ELR (cell line): ENCODE measurements at places on chromosomes 5 and 9.

DNA sequence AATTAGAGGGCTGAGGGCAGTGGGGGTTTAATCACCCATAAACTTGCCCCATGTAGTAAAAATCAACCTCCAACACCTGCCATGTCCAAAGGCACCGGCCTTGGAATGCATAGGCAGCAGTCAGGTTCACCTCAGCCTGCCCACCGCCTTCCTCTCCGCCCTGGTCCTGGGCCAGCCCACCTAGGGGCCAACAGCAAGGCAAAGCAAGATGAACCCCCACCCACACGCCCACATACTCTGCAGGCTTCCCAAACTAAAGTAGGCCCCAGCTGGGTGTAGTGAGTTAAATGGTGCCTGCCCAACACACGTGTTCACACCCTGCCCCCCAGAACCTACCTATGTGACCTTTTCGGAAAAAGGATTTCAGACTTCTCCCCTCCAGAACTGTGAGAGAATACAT is 92.9 kb upstream of the RAI14 start:
- no peak for DNase-seq

DNA sequence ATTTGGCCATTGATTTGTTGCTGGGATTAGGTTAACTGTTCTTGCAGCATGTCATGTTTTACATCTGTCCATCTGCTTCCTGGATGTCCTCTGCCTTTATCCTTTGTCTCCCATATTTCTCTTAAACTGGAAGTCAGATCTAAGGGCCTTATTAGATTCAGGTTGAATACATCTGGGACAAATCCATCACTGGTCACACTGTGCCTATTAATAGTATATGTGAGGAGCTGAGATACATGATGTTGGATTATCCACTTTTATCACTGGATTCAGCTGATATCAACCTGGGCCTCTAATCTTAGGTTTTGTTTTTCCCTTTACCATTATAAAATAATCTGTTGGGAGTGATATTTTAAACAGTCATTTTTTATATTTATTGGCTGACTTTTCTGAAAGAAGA is 41.8 kb upstream of the ROPN1L start:
- DNase-seq: no peak

GRCh38 chr5:149345892-149346222 is 558 bp downstream of the GRPEL2 start:
- peak; percentile 44 for DNase-seq

DNA sequence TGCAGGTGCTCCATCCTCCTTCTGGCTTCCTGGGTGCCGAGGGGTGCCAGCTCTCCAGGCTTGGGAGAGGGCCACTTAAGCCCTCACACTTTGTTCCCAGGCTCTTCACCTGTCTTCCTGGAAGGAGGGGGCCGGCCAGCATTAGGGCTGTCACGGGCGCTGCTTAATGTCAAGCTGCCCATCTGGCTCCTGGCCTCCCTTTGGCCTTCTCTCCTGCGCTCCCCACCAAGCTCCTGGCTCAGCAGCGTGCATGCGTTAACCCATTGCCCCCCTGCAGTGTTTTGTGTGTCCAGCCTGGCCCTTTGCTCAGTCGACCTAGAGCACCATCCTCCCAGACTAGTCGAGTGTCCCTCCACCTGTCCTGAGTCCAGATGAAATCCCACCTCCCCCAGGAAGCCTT is 21.3 kb downstream of the NTNG2 start:
- DNase-seq: no peak

- DNase-seq: no peak
These were observed 1.6 kb downstream of the ORM1 start for GRCh38 chr9:114324492-114324891.

- peak; percentile 30 for DNase-seq
These were observed 584.3 kb upstream of the TUSC1 start for GRCh38 chr9:26262421-26263107.

DNA sequence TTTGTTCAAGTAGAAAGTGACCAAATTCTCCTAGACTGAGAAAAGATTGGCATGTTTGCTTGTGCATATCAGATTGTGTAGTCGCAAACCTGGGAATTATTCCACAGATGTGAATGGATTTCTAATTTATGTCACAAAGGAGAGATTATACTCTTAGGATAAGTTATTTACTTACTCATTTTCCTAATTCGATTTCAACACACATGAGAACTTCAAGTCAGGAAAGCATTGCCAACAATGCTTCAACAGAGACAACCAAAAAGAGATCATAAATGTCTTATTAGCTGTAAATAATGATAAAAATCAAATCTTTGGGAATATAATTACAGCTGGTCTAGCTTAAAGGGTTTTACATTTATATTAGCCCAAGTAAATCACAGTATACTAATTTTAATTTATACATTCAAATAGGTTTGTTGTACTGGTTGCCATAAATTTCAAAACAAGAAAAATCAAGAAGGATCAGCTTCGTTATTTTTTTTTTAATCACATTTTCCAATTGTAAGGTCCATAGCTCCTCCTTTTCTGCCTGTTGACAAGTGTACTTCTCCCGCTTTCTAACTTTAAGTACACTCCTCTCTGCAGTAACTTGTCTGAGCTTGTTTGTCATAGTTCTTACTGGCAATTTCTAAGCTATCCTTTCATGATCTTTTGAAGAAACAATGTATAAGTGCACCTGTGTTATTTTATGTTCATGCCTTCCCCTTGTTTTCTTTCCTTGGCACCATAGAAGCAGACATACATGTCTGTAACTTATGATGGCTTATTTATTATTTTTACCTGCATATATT is 246.6 kb downstream of the DEPDC1B start:
- no peak for DNase-seq

DNA sequence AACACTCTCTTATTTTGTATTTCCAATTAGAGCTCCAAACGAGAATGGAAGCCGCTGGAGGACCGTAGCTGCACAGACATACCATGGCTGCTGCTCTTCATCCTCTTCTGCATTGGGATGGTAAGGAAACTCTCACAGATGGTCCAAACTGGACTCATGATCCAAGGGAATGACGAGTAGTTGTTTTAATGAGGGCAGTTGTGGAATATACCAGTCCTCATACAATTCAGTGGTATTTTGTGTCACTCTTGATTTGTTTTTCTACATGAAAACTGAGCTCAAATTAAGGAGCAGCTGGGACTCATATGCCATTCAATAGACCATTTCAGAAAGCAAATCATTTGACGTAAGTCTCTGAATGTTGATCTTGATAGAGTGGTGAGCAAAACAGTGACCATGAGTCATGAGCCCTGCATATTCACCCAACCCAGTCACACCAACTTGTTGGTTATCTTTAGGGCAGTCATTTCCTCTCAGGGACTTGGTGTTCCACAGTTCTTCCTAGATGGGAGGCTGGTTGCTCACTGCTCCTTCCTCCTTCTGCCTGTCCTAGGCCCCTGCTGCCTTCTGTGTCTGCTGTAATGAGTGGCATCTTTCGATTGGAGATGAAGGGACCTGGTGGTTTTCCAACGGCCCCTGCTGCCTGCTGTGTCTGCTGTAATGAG is 54.9 kb downstream of the SLC44A1 start:
- peak; percentile 96 for DNase-seq

GRCh38 chr9:97516111-97516510 is 14.6 kb downstream of the TMOD1 start:
- no peak for DNase-seq

GRCh38 chr9:75152416-75152815 is 64.1 kb downstream of the OSTF1 start:
- no peak for DNase-seq

- DNase-seq: no peak
These were observed 415.4 kb downstream of the CDH9 start for GRCh38 chr5:26622947-26623346.

DNA sequence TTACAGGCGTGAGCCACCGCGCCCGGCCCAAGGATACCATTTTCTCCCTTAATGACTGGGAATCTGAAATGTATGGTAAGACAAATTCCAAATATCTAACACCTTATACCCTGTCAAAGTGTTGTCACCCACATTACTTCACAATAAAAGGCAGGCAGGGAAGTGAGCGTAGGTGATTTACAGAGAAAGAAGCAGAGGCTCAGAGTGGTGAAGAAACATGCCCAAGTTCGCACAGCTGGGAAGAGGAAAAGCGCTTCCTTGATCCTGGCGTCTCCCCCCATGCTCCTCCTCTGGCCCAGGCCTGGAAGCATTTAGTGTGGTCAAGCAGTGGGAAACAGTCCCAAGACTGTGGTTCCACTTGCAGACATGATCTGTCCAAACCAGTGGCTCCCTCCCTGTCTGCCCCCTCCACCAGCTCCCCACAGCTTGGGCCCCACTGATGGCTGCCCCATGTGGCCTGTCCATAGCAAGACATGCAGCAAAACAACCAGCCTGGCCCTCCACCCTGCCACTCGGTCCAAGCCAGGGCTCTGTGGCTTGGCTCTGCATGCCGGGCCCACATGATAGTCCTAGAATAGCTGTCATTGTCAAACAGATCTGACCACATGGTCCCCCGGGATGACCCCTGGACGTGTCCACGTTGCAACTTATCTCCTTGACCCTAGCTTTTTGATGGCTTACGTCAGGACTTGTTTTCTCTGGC is 107.2 kb downstream of the TTLL11 start:
- DNase-seq: no peak

GRCh38 chr9:128412120-128412790 is 8.4 kb upstream of the CERCAM start:
- DNase-seq: peak; percentile 48

GRCh38 chr5:31827867-31828266 is 188.9 kb downstream of the PDZD2 start:
- peak; percentile 80 for DNase-seq

DNA sequence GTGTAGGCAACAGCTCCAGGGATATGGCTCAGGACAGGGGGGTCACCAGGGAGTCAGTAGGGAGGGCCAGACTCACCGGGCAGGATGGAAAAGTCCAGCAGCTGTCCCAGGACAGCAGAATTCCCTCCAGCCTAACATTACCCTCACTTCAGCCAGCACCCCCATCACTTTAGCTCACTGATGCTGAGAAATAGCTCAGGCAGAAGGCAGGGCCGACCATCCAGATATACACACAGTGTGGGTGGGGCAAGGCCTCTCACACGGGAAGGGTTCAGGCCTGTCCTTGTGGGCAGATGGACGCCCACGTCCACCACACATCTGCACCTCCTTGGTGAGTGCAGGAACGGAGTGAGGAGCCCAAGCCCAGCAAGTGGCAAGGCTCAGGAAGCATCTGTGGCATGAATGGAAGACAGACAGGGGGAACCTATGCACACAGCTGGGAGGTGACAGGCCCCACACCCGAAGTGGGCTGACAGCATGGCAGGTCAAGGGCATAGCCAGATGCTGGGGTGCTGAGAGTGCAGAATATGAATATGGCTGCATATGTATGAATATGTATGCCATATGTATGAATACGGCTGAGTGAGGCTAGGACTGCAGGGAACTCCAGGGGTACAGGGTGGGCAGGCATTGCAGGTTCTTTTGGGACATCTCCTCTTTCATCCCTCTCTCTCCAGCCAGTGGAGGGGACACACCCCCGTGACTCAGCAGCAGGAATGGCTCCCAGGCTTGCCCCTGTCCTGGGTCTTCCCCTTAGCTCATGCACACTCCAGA is 17.0 kb downstream of the BICD2 start:
- peak; percentile 59 for DNase-seq

GRCh38 chr9:8432224-8432623 is 632.6 kb upstream of the DMAC1 start:
- DNase-seq: no peak

GRCh38 chr5:35540002-35540401 is 77.7 kb upstream of the SPEF2 start:
- DNase-seq: no peak
